MV-4-11 (cell line): ENCODE measurements at places on chromosomes 6 and 20.

- no peak for DNase-seq
These were observed 64.4 kb upstream of the COL21A1 start for GRCh38 chr6:56311533-56312448.

- DNase-seq: no peak
These were observed 6.4 kb downstream of the SLC2A12 start for GRCh38 chr6:134046054-134046453.

DNA sequence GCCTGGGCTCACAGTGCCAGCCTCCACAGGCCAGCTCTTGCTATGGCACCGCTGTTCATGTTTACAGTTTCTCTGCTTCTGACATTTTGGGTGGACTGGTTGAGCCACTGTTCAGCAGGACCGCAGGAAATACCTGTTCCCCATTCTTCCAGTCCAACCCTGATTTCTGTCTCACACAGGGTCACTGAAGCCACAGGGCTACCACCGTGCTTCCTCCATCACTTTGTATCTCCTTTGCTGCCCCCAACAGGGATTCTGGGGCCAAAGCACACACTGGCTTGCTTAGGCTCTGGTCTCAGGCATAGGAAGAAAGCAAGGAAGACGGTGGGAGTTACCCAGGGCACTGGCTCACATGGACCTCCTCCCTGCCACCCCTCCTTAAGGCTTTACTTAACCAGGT is 164.5 kb downstream of the UNC5CL start:
- DNase-seq: peak; percentile 22

- DNase-seq: no peak
These were observed 189.5 kb downstream of the IBTK start for GRCh38 chr6:82057846-82058554.

DNA sequence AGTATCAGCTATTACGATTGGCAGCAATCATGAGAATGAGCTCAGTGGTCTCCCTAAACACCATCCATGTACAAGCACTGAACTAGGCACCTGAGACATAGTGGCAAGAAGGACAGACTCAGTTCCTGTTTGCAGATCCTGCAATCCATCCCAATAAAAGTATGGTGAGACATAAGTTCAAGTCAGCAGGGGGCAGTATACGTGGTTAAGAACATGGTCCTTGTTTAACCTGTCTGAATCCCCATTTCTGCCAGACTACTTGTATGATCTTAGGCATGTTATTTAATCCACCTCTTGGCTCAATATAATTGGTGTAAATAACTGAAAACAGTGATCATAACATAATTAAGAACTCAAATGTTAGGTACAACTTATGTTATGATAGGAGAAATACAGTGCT is 33.2 kb upstream of the PNISR start:
- peak; percentile 13 for DNase-seq

- DNase-seq: no peak
These were observed 694.1 kb upstream of the MMS22L start for GRCh38 chr6:97977084-97977483.

DNA sequence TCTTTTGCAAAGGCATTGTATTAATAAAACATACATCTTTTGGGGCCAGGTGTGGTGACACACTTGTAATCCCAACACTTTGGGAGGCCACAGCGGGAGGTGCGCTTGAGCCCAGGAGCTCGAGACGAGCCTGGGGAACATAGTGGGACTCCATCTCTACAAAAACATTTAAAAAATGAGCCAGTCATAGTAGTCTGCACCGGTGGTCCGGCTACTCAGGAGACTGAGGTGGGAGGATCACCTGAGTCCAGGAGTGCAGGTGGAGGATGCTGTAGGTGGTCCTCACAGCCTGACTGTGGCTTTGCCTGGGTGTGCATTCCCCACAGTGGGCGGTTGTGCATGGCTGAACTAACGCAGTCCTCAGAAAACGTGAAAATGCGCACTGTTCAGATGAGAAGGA is 162.5 kb downstream of the DLL1 start:
- DNase-seq: no peak

- DNase-seq: no peak
These were observed 2.2 kb upstream of the TAP2 start for GRCh38 chr6:32840604-32841246.

- DNase-seq: no peak
These were observed 159.9 kb upstream of the TOP1 start for GRCh38 chr20:40868551-40869217.

- DNase-seq: no peak
These were observed 8.8 kb downstream of the WFDC3 start for GRCh38 chr20:45782890-45783289.

DNA sequence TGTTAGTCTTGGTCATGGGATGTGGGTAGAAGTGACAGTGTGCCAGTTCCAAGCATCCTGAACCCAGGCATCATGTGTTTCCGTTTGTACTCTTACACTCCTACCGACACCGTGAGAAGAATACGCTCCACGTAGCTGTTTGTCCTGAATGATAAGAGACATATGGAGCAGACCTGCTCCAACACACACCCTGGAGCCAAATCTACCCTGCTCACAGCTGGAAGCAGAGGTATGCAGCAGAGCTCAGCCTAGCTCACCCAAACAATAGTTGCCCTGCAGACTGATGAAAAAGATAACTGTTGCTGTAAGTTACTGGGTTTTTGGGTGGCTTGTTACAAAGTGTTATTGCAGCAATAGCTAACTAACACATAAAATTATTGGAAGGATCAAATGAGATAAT is 14.3 kb upstream of the PDSS2 start:
- DNase-seq: no peak

GRCh38 chr6:89348372-89348771 is 4.2 kb downstream of the UBE2J1 start:
- DNase-seq: no peak

- DNase-seq: no peak
These were observed 33.3 kb upstream of the ADGRF4 start for GRCh38 chr6:47665112-47665511.

- no peak for DNase-seq
These were observed 285.8 kb upstream of the PRND start for GRCh38 chr20:4435671-4436455.

GRCh38 chr6:43009124-43009523 is 4.6 kb downstream of the MEA1 start:
- DNase-seq: peak; percentile 24

DNA sequence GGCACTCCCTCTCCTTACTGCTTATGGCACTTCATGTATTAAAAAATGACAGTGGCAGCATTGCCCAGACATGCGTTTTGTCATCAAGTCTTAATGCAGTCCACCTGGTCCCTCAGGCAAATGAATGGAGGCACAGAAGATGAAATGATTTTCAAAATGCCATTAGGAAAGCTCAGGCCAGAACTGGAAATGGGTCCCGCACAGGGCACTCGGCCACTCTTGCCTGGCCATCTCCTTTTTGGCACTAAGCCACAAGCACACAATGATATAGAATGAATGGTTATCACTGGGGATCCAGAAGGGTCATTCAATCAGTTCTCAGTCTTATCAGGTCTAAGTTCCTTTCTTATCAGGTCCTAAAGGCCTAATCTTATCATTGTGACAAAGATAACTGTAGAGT is 15.6 kb downstream of the MAS1 start:
- DNase-seq: no peak

GRCh38 chr6:170367241-170367640 is 60.7 kb downstream of the FAM120B start:
- DNase-seq: no peak

GRCh38 chr6:23077772-23078171 is 508.4 kb downstream of the HDGFL1 start:
- no peak for DNase-seq

DNA sequence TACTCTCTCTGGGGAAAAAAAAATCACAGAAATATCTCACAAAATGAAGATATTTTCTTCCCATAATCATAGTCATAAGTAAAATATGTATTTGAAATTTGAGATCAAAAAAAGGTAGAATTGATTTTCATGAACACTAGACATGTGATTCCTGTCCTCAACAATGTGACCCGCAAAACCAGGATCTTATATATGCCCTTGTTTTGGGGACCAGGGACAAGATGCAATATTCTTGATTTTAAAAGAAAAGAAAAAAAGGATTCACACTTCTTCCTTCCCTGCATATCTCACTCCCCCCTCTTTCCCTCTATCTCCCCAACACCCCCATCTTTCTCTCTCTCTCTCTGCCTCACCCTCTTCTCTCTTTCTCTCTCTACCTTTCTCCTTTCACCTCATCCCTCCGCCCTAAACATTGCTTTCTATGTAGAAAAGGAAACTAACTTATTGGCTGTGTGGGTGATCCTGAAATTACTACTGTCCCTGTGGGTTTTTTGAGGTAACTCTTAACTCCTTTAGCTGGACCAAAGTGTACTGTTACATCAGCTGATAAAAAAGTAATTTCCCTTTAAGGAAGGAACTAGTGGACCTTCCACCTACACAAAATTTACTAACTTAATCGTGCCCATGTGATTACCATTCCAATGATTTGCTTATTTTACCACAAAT is 85.6 kb downstream of the AIG1 start:
- DNase-seq: no peak

DNA sequence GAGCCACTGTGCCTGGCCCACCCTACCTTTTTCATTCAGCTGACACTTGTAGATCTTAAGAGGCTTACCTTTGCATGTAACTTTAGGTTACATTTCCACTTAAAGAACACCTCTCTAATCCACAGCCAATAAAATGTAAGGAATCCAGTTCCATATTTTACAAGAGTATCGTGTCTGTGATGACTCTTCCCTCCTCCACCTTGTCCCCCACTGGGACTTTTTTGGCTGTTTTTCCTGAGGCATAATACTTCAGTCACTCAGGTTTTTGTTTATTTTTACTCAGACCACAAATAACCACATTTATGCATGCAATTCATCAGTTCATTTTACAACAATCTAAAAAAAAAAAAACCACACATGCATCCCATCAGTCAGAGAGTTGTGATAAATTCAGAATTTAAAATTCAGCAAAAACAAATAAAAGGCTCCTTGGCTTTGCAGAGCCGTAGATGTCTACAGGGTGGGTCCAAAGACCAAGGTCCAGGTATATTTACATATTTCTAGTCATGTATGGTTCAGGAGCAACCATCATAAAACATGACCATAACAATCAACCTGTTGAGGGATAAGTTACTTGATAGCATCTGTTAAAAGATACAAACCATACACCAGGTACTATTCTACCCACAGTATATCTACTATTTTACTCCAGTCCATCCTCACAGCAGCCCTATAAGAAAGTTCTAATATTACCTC is 9.9 kb downstream of the ATXN1 start:
- no peak for DNase-seq

DNA sequence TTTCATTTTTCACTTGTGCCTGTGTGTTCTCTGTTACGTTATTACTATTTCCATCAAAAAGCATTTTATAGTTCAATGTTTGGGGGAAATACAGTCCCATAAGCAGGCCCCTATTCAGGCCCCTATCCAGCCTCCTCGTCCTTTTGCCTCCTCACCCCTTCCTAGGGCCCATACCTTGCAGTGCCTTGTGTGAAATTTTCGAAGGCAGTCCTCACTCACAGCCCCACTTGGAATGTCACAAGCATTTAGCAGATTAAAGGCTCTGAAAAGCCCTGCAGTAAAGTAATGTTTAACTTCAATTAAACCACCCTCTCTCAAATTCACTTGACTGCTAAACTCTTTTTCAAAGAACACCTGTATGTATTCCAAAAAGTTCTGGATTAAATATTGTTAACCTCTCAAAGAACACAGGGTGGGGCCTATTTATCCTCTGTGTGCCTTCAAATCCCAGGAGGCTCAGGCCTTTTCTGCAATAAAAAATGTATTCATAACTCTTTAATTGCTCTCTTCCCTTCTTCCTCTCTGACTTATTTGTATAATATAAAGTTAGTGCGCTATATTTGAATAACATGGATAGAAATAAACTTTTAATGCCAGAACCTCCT is 202.5 kb downstream of the FOXA2 start:
- no peak for DNase-seq

GRCh38 chr6:120775698-120776097 is 558.6 kb downstream of the TBC1D32 start:
- no peak for DNase-seq

DNA sequence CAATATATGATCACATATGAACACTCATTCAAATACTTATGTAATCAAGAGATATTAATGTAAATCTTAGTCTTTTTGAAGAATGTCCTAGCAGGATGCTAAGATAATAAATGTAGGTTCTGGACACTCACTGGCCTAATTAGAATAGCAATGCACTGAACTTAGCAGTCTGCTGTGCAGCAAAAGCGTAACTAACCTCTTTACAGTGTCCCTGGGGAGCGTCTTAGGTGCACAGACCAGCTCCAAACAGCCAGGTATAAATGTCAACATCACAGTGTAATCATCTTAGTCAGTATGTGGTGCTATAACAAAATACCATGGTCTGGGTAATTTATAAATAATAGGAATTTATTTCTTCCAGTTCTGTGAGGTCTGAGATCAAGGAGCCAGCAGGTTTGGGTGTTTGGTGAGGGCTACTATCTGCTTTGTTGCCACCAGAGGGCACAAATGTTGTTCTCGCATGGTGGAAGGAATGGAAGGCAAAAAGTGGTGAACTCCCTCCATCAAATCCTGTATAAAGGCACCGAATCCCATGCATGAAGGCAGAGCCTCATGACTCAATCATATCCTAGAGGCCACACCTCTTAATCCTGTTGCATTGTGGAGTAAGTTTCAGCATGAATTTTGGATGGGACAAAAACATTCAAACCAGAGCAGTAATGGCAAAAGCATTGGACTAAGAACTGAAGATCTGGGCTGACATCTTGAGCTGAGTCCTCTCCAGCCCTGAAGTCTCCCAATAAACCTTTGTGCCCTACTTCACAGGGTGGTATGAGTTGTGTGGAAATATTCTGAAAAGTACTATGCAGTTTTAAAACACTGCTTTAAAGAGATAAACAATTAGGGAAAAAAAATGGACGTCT is 41.8 kb upstream of the FOXO3 start:
- peak; percentile 12 for DNase-seq

- peak; percentile 29 for DNase-seq
These were observed 88.4 kb downstream of the HACE1 start for GRCh38 chr6:104771258-104771832.

DNA sequence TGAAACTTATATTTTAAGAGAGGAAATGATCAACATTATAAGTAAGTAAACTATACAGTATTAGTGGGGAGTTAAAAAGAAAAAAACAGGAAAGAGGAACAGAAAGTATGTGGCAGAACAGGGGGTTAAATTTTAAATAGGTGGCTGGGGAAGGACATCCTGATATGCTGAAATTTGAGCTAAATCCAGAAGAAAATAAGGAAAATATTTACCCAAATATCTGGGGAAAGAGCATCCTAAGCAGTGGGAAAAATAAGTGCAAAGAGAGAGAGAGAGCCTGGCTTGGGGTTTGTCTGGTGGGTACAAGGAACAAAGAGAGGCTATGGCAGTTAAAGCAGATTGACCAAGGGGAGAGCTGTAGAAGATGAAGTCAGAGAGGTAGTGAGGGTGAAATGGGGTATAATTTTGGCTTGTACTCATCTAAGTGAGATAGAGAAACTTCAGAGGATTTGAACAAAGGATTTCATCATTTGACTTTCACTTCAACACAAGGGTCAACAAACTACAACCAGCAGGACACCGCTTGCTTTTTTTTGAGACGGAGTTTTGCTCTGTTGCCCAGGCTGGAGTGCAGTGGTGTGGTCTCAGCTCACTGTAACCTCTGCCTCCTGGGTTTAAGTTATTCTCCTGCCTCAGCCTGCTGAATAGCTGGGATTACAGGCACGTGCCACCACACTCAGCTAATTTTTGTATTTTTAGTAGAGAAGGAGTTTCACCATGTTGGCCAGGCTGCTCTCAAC is 328.4 kb upstream of the CNR1 start:
- peak; percentile 76 for DNase-seq
